Activated T-cell treated with anti-CD3 and anti-CD28 coated beads for 48 hours (primary cell): ENCODE measurements at places on chromosomes 6 and 20.
A peak's percentile ranks its signal among the peaks of the same experiment; 100 is the strongest.

- DNase-seq: no peak
These were observed 102.6 kb upstream of the GJE1 start for GRCh38 chr6:142030115-142030619.

DNA sequence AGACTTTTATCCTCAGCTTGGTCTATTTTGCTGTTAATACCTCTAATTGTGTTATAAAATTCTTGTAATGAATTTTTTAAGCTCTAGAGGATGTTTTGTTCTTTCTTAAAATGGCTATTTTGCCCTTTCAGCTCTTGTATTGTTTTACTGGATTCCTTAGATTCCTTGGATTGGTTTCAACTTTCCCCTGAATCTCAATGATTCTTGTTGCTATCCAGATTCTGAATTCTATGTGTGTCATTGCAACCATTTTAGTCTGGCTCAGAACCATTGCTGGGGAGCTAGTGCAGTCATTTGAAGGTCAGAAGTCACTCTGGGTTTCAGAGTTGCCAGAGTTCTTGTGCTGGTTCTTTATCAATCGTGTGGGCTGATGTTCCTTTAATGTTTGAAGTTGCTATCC lies 37.1 kb downstream of the OTOR start:
- no peak for DNase-seq

DNA sequence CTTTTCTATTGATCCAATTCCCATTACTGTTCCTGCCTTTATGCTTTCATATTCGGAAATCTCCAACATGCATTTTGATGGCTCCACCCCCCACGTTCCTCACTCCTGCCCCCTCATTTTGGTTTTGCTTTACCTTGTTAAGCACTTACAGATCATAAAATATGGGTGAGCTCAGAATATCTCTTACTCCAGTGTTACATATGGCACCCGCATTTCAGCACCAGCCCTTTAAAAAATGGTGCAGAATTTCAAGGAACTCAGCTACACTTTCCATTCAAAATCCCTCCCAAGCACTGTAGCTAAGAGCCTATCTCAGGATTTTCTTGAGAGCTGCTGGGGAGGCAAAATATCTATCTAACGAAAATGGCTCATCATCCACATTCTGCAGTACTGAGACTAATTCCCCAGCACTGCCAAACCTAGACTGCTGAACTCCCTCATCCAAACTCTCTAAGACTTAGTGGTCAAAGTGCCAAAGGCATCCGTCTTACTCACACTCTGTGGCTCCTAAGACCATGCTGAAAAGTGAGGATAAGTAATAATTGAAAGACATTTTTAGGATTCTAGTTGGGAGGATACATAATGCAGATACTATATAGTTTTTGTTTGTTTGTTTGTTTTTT lies 7.8 kb downstream of the SGK1 start:
- DNase-seq: no peak

GRCh38 chr20:5918856-5919625 lies 31.3 kb downstream of the TRMT6 start:
- DNase-seq: no peak

- no peak for DNase-seq
These were observed 149.1 kb downstream of the SYCP2 start for GRCh38 chr20:59784365-59784764.

GRCh38 chr6:105402090-105402938 lies 568 bp downstream of the PREP start:
- peak; percentile 4 for DNase-seq

DNA sequence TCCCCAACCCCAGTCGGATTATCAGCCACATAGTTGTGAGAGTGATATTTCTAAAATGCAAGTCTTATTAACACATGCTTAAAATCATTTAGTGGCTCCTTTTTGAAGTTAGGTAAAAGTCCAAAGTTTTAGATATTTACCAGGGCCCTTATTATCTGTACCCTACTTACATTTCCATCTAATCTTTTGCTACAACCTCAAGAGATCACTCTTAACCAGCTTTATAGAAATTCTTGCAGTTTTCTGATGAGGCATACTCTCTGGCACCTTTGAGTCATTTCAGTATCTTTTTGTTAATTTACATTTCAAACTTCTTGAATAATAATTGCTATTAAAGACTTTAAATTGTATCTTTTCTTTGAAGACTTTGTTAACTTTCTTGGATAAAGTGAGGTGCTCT lies 453.3 kb downstream of the RFPL4B start:
- DNase-seq: no peak

DNA sequence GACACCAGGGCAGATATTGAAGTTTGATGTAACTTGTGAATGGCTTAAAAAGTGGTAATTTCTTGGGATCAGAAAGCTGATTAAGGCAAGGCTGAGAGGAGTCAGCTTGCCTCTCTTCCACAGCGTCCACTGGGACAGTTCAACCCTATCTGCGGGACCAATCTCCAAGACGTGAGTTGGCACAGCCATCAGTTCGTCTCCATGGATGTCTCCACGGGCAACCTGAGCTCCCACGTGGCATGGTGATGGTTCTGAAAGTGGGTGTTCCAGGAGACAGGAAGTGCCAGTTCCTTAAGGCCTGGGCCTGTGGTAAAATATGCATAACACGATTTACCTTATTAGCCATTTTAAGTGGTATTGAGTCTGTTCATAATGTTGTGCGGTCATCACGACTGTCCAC lies 67.9 kb upstream of the BHLHE23 start:
- no peak for DNase-seq

GRCh38 chr6:123526128-123526527 lies 110.6 kb downstream of the TRDN start:
- no peak for DNase-seq

DNA sequence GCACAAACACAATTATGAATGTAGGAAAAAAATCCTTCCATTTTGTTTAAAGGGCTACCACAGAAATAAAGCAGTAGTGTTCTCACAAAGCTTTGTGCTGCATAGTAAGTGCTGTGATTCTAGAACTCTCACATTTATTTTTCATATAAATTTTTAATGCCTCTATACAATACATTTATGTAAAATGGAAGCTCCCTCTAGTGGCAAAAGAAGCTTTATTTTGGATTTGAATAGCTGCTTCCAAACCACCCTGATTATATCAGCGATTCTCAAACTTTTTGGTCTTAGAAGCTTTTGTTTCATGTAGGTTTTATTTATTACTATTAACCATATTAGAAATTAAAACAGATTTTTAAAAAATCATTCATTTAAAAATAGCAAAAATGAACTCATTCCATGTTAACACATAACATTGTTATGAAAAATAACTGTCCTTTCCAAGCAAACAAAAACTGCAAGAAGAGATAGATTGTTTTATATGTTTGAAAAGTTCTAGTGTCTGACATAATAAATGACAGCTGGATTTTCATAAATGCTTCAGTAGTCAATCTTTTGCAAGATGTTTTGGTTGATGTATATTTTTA lies 38.4 kb downstream of the HS3ST5 start:
- no peak for DNase-seq

DNA sequence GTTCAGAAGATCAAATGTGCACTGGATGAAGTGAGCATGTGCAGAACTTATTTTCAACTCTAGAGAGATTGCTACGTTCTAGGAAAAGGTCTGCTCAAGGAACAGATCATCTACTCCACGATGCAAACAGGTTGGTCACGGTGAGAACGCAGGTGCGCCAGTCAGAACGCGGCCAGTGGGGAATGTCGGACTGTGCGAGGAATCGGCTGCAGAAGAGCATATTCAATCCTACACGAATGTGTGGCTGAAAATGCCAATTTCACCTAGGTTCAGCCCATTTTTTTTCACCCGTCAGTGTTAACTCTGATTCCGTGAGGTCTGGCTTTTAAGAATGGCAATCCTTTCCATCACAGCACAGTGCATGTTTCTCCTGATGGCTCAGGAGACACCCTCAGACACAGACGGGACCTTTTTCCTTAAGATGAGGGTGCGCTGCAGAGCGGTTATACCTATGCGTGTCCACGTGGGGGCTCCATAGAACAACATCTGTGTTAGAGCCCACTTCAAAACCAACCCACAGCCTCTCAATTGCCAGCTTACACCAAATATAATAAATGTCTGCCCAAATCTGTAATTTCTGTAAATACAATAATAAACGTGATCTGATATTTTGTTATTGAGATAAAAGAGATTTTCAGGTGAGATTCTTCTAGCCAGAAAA lies 250.4 kb downstream of the FOXA2 start:
- DNase-seq: peak; percentile 29

DNA sequence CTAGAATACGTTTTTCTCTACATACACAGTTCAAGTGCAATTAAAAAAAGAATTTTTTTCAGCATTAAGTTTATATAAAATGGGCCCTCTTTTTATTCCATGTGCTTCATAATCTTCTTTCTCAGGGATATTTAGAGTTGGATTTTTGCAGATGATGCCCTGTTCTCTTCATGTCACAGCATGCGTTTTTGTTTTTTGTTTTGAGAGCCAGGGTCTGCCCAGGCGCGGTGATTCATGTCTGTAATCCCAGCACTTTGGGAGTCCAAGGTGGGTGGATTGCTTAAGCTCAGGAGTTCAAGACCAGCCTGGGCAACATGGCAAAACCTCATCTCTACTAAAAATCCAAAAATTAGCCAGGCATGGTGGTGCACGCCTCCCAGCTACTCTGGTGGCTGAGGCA lies 82.9 kb upstream of the PRND start:
- no peak for DNase-seq

GRCh38 chr6:98498866-98499265 lies 335.5 kb upstream of the POU3F2 start:
- no peak for DNase-seq

DNA sequence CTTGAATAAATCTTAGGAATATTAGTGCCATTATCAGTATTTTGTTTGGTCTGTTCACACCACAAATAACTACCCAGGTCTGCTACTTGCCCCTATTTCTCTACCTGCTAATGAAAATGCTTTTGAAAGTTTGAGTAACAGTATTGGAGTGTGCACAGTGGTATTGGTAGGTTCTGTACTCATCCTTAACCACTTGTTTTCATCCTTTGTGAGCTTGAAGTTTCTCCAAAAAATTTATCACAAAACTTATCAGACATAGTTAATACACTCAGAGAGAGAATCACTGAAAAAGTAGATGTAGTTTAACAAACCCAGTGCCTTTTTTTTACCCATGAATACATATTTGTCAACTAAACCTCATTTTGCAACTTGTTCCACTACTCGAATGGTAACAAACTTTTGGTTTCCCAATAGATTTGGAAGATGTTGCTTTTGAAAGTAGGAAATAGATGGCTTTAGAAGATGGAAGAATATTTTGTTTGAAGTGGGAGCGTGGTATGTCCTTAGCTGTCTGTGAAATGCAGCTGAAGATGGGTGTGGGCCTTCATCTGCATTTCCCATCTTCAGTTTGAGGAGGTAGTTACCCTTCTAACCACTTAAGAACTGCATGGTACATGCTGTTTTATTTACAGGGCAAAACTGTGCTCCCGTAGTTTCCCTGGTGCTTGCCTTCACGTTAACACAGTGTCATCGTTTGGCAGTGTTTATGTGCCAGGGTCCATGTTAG lies 9.0 kb downstream of the PTPN1 start:
- DNase-seq: no peak

- no peak for DNase-seq
These were observed 99.3 kb upstream of the PROKR2 start for GRCh38 chr20:5416086-5416485.
